ENCODE measurements at places on chromosomes 7 and 10. TPM values are rescaled to one million over a fixed set of nuclear protein-coding genes. Genes with fewer than 3 reads are reported as not detected.

TRPV5 gene
- not detected for total RNA-seq

CALHM3 gene
- total RNA-seq, result not detected

EIF3A gene
- 61.2 TPM for total RNA-seq

SRRM3 gene
- total RNA-seq, result 1.3 TPM

ADIRF gene
- 21.7 TPM for total RNA-seq

PLEKHS1 gene
- not detected for total RNA-seq

MOSPD3 gene
- 21.4 TPM for total RNA-seq

TAS2R60 gene
- total RNA-seq, result not detected

GDI2 gene
- 351 TPM for total RNA-seq

UNCX gene
- total RNA-seq, result not detected

IDI2 gene
- total RNA-seq, result not detected

CRHR2 gene
- not detected for total RNA-seq

CTBP2 gene
- 52.6 TPM for total RNA-seq

SORCS3 gene
- not detected for total RNA-seq

ITPRID1 gene
- total RNA-seq, result not detected

RBM20 gene
- total RNA-seq, result under 0.01 TPM

TUBB8 gene
- not detected for total RNA-seq

FXYD4 gene
- total RNA-seq, result not detected

GIMAP2 gene
- 0.15 TPM for total RNA-seq

NKX2-3 gene
- total RNA-seq, result not detected

ATOH7 gene
- not detected for total RNA-seq

FAM180A gene
- total RNA-seq, result 11.1 TPM

IGFBP3 gene
- total RNA-seq, result 1.6 TPM

RADIL gene
- 2.2 TPM for total RNA-seq

SKIDA1 gene
- total RNA-seq, result 2.7 TPM

UBTD1 gene
- total RNA-seq, result 20.2 TPM

PALD1 gene
- 1.3 TPM for total RNA-seq

PLXNA4 gene
- total RNA-seq, result under 0.01 TPM

LRCH4 gene
- 58.7 TPM for total RNA-seq

UTF1 gene
- not detected for total RNA-seq

PNLIP gene
- total RNA-seq, result not detected

CYP3A5 gene
- 0.15 TPM for total RNA-seq

Measured in bronchus fibroblast of lung (primary cell).